H1 (cell line): ENCODE measurements at places on chromosomes 7 and 10. TPM values are rescaled to one million over a fixed set of nuclear protein-coding genes. Genes with fewer than 3 reads are reported as not detected.

Gene PDE1C
- 0.06 and 0.11 TPM in 2 replicates for polyA plus RNA-seq

DNA sequence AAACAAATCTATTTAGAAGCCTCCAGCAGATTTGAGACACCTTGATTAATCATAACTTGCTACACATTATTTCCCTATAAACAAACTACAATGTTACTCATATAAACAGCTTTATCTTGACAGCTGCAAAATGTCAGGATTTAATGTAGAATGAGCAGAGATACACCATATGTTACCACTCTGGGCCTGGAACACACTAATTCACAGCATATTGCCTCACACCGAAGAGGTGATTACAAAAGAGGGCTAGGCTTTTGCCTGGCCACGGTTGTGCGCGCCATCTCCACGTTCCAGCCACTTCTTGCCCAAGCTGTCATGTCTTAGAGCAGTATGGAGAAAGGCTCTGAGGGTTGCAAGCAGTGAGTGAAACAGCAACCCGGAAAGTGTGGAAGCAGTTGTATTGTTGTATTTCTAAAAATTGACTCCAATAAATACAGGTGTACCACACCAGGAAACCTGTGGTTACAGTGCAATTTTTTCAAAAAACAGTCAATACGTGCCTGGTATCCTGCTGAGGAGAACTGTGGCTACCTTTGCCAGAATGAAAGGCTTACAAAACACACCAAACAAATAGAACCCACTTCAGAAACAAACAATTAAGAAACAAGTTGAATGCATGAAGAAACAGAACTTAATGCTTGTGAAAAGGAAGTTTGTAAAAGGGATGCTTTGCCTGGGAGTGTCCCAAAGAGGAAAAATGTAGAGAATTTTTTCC is 498.1 kb downstream of the PLXNA4 start:
- DNase-seq, result no peak

- no peak for DNase-seq
Measured at GRCh38 chr7:26815426-26815825, 49.0 kb downstream of the SKAP2 start.

- DNase-seq, result no peak
Measured at GRCh38 chr7:155810770-155811559, 1.3 kb downstream of the SHH start.

DNA sequence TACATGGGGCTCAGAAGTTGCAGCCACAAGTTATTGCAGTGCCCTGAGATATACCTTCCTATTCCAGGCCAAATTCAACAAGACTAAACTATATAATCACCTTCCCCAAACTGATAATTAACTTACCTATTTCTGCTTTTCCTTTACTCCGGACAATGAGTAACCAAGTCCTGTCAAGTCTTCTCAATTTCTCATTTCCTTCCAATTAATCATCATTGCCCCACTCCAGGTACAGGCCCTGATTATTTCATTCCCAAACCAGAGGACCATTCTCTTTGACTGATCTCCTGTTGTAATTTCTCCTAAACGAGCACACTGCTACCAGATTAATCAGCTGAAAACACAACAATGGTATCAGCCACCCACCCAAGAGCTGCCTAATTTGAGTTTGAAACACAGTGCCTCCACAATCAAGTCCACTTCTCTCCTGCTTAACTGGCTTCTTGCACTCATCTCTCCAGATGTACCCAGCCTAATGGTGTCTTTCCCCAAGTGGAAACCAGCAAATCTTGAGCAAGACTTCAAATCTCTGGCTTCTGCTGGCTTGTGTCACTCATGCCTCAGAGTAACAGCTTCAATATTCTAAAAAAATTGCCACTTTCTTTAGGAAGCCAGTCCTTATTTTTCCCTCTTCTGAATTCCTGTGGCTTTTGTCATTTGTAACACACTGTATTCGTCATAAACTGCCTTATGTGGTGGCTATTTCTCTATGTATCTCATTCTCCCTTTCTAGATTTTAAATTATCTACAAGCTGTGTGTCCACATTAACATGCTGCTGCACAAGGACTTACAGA is 89.1 kb downstream of the CDK6 start:
- DNase-seq, result no peak

Gene TYW1B
- 3.9 and 6.8 TPM in 2 replicates for polyA plus RNA-seq

- no peak for DNase-seq
Measured at GRCh38 chr10:49152037-49152436, 18.2 kb upstream of the FAM170B start.

DNA sequence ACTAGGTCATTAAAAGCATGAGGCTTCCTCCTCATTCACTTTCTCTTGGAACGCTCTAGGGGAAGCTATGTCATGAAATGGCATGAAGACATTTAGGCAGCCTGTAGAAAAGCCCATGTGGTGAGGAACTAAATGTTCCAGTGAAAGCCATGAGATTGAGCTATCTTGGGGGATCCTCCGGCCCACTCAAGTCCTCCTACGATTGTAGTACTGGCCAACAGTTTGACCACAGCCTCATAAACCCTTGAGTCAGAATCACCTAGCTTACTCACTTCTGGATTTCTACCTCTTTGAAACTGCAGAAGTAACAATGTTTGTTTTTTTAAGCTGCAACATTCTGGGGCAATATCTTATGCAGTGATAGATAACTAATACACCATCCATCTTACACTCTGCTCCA is 605.1 kb downstream of the SORCS1 start:
- no peak for DNase-seq

GRCh38 chr10:25065761-25066476 is 49.5 kb downstream of the THNSL1 start:
- no peak for DNase-seq
